Activated CD8-positive, alpha-beta memory T cell treated with anti-CD3 and anti-CD28 coated beads, Interleukin-2, amount 50 U/mL, for 48 hours (primary cell): ENCODE measurements at places on chromosomes 16 and 17.

- DNase-seq = no peak
These were observed 125.7 kb downstream of the MRM1 start for GRCh38 chr17:36727052-36727451.

DNA sequence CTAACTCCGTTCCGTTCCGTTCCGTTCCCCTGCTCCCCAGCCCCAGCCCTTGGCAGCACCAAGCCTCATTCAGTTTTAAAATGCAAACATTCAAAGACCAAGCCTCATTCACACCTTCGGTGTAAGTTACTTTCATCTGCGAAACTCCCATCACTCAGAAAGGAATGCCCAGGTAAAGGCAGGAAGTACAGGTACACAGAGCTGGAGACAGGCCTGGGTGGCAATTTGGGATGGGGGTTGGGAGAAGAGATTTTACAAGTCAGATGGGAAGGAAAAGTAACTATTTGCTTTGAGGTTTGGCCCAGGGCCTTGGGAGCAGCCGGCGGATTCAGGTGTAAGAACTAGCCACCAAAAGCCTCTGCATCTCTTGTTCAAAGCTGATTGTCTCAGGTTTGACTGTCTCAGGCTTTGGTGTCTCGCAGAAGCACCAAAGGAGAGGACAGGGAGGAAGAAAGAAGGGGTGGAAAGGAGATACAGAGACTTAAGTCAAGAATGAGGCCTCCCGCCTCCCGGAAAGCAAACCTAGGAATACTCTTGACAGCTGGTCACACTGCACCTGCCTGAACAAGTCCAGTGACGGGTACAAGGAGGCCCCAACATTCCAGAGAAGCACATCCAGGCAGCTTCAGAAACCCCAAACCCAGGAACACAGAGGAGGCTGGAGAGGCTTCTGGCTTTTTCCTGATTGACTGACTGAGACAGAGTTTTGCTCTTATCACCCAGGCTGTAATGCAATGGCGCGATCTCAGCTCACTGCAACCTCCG is 54.7 kb downstream of the NXN start:
- DNase-seq = no peak

GRCh38 chr17:34613064-34614019 is 34.0 kb downstream of the TMEM132E start:
- DNase-seq = no peak

DNA sequence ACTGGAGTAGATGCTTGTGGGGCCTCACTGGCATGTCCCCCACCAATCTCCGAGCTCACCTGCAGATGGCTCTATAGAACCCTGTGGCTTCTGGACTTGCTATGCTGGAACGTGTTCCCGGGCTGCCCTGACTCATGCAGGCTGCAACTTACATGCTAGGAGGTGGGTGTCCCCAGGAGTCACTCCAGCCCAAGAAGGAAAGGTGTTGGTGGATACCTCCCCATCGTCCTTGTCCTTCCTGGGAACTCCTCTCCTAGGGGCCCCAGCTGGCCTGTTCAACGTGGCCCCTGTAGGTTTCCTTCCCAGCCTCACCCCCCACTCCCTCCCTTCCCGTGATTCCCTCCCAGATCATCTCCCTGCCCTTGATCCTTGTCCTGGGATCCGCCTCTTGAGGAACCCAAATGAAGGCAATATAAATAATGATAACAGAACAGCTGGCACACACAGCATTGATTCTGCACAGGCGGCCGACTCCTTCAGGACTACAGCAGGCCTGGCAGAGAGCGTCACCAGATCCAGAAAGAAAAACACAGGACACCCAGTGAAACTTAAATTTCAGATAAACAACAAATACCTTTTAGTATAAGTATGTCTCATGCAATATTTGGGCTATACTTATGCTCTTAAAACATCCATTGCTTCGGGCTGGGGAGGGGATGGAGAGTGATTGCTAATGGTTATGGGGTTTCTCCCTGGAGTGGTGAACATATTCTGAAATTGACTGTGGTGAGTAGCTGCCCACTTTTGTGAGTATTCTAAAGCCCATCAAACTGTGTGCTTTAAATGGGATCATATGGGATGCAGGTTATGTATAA is 221.1 kb upstream of the GSE1 start:
- DNase-seq = no peak

GRCh38 chr17:4566785-4567184 is 6.4 kb upstream of the GGT6 start:
- DNase-seq = no peak

DNA sequence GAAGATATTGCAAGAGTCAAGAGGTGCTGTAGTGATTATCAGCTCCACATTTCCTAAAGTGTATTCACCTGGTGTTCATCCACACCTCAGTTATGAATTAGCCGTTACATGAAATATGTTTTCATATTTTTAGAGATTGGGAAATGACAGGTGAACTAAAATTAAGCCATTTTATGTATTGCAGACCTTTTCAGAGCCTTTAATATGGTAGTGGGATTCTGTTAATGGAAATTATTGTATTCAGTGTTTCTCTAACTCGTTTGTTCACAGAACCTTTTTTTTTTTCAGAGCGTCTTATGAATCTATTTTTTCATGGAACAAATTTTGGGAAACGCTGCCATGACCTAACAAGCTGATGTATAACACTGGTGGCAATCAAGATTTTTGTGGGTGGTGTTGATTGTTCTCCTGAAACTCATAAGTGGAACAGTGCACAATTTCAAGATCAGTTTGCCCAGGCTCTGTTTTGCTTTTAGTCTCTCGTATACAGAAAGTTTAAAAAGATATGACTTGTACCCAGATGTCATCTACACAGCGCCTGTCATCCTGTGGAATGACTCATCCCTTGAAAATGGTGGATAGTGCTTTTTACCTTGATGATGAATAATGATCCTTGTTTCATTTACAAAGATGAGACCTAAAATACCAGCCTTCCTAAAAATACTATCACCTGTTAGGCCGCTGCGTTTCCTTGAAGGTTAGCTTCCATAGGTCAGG is 88.8 kb downstream of the ARHGAP44 start:
- DNase-seq = no peak

DNA sequence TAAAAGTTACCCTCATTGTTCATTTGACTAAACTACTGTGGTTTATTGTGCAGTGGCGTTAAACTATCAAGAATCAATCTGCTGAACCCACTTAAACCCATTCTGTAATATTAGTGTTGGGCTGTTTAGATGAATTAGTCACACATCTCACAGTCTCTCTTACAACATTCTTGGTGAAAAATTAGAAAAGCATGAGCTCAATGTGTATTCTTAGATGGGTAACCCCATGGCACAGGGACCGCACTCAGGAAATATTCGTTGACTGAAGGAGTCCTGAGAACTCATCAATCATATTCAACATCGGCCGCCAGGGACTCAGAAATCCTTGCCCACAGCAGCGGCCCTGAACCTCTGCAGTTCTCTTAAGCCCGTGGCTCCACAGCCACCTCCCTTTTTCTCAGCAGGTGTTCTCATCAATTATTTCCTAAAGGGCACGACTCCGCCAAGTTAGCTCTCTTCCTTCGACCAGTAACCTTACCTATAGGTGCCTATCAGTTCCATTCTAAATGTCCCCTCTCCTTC is 155.6 kb downstream of the STX8 start:
- no peak for DNase-seq

DNA sequence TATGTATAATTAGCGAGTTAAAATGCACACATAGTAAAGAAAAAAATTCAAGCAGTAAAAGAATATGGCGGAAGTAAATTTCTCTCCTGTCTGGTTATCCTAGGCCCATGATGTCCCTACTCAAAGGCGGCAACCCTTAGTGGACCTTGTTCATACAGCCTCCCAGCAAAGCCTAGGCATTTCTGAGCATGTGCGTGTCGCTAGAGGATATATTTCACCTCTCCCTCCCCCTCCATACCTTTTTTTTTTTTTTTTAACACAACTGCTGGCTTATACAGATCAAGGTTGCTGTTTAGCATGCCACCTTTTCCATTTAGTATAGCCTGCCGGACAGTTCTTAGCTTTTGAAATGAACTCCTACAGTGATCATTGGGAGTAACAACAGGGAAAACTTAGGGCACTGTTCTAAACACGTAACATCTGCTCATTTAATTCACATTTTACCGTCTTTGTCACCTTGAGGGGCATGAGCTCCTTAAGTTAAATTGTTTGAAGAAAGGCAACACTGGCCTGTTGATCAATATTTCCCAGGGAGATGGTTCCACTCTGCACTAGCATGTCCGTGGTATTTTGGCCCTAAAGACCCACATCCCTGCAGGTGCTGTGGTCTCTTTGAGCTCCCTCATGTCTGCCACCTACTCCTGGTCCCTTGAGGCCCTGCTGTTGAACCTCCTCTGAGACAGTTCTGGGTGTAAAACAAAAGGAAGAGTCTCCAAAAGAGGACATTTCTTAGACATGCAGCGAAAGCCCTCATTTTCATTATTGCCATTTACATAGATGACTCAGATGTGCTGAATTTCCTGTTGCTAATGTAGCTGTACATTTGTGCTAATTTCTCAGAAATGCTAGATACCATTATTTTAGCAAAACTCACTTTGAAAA is 4.1 kb upstream of the TNFRSF13B start:
- DNase-seq = no peak

DNA sequence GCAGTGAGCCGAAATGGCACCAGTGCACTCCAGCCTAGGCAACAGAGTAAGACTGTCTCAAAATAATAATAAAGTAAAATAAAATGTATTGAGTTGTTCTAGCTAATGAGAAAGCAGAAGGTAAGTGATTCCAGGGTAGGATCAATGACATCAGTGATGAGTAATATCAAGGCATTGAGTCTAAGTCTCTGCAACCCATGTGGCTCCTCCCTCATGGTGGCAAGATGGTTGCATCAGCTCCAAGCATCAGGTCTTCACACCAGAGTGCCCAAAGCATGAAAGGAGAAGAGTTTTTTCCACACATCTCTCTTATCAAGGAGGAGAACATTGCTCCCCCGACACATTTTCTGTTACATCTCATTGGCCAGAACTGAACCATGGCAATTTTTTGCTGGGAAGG is 34.8 kb upstream of the GAS7 start:
- no peak for DNase-seq

- DNase-seq = no peak
These were observed 45.0 kb downstream of the DYNLRB2 start for GRCh38 chr16:80585764-80586163.

GRCh38 chr17:63881935-63882601 is at the start of gene GH2:
GH2 (minus strand) TSS chr17:63881944; CDS start chr17:63881801, 143 bp downstream.
- peak; percentile 79 for DNase-seq

DNA sequence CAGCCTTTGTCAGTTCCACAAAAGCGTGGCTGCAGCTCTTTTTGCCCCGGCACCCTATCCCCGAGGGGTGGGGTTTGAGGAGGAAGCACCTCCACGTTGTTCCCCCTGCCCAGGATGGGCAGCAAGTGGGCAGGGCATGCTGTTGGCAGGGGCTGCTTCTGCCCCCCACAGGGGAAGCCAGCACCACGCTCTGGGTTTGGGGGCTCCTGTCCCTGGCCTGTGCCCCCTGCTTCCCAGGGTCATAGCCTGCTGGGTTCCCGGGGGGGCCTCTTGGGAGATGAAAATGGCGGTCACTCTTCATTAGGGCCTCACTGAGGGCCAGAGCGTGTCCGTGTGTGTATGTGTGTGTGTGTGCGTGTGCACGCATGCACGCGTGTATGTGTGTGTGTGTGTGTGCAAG is 22.8 kb downstream of the LASP1 start:
- no peak for DNase-seq

DNA sequence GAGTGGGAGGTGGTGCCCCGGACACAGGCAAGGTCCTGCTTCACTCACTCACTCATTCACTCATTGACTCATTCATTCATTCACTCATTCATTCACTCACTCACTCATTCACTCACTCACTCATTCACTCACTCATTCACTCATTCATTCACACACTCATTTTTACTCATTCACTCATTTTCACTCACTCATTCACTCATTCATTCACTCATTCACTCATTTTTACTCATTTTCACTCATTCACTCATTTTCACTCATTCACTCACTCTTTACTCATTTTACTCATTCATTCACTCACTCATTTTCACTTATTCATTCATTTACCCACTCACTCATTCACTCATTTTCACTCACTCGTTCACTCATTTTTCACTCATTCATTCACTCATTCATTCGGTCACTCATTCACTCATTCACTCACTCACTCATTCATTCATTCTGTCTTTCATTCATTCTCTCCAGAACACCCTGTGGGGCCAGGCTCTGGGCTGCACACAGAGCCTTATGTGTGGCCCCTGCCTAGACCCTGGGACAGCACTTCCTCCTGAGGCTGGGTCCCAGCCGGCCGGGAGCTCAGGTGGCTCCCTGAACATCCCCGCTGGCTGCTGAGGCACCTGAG is 9.2 kb downstream of the RPUSD1 start:
- DNase-seq = no peak

- no peak for DNase-seq
These were observed 66.2 kb upstream of the MTMR4 start for GRCh38 chr17:58580671-58581070.

DNA sequence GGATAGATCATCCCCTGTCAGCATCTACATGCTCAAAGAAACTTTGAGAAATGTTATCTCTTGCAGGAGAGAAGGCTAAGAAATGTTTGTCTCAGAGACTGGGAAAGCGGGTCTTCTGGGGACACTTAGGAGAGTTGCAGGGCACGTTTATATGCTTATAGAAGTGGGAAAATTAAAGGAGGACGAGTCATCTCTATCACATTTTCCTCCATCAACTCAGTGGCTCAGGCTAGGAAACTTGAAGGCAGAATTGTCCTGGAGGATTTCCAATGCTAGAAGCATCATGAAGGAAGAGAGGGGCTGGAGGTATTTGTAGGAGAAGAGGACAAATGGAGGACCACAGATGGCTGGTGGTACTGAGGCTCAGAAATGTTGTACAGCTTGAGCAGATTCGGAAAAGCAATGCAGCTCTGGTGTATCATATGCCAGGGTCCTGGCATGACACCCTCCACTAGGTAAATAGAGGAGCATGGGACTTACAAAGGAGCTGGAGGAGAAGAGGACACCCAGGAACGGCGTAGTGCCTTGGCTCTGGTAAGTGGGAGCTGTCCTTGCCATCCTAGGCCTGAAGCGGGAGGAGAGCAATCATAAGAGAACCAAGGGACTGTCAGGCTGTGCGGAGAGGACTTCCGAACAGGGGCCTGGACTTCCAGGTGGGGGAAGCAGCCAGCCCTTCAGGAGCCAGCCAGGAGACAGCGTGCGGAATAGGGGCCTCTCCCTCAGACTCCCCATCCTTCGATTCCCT is 4.5 kb upstream of the HS3ST3B1 start:
- DNase-seq = no peak

DNA sequence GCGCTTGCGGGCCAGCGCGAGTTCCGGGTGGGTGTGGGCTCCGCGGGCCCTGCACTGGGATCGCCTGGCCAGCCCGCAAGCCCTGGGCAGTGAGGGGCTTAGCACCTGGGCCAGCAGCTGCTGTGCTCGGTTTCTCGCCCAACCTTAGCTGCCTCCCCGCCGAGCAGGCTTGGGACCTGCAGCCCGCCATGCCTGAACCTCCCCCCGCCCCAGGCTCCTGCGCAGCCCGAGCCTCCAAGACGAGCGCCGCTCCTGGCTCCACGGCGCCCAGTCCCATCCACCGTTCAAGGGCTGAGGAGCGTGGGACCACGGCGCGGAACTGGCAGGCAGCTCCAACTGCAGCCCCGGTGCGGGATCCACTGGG is 12.3 kb upstream of the ZFP90 start:
- no peak for DNase-seq

GRCh38 chr17:72812823-72813222 is 279.7 kb downstream of the SLC39A11 start:
- DNase-seq = no peak

- no peak for DNase-seq
These were observed 22.0 kb upstream of the ALDH3A1 start for GRCh38 chr17:19769946-19770652.
